T1000 (cell line): ENCODE measurements at places on chromosomes 13 and 19.
A peak's percentile ranks its signal among the peaks of the same experiment; 100 is the strongest.

DNA sequence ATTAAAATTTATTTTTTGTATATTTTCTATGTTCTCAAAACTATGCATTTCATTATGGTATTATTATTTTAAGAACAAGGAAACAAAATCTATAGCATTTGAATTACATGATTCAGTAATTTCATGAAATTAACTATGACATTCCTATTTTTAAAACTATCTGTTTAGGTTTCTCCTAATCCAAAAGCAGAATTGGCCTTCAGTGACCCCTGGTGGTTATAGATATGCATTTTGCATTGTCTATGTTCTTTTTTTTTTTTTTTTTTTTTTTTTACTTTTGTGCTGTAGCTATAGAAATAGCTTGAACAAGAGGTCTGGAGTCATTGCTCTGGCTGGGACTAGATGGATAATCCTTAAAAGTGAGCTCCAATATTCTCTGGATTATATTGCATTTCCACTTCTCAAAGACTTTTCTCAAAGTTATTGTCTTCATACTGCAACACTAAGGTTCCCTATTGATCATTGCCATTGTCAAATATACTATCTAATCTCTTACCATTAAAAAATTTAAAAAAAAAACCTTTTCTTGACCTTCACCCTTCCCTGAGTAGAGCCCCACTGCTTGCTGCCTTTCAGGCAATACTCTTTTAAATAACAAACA, 15.9 kb upstream of the DNAJC3 start:
- DNase-seq: no peak

DNA sequence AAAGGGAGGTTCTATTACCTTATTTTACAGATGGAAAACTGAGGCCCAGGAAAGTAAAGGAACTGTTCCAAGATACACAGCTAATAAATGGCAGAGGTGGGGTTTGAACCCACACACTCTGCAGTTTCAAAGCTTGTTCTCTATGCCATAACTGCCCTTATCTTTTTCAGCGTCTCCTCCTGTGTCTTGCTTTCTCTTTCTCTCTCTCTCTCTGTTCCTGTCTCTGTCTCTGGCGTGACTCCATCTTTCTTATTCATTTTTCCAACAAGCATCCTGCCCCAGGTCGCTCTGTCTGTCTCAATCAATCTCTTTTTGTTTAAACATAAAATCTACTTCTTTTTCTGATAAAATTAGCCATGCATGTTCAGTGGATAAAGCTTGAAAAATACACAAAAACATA, 3.2 kb upstream of the IFNL4 start:
- DNase-seq: no peak

- DNase-seq: no peak
These were observed 2.2 kb downstream of the NAXD start for GRCh38 chr13:110617321-110618072.

DNA sequence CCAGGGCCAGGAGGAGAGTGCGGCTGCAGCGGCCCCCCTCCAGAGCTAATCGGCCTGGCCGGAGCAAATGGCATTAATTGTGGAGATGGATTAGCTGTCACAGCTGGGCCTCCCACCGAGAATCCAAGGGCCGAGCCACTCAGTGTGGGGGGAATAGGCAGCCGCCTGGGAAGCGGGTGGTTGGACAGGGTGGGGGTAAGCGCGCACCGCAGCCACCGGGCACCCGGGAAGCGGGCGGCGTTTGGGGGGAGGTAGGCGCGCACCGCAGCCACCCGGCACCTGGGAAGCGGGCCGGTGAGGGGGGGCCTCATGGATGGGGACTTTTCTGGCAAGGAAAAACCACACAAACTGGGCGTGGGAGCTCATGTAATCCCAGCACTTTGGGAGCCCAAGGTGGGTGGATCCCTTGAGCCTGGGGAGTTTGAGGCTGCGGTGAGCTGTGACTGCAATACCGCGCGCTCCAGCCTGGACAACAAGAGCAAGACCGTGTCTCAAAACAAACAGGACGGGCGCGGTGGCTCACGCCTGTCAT, 9.7 kb downstream of the R3HDM4 start:
- DNase-seq: no peak

GRCh38 chr13:29396446-29396845, 199.0 kb downstream of the SLC7A1 start:
- DNase-seq: no peak

DNA sequence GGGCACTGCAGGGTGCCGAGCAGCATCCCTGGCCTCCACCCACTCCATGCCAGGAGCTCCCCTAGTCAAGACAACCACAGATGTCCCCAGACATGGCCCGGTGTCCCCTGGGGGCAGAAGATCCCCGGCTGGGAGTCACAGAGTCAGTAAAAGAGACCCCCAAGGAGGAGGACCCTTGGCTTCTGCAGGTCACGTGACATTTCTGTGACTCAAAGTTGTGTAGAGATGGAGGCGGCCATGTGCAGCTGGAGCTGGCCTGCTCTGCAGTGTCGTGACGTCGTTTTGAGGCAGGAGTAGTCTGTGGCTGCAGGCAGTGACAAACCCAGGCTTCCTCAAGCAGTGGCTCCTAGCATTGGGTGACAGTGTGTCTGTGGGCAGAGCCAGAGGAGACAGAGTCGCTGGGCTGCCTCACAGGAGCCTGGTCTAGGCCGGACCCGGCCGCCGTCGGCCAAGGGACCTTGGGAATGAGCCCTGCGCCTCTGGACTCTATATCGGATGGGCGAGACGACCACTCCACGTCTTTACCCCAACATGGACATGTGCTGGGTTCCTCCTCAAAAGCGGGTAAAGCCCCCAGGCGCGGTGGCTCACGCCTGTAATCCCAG, 7.7 kb upstream of the DIRAS1 start:
- DNase-seq: no peak

- peak; percentile 84 for DNase-seq
These were observed 180.5 kb downstream of the COL4A1 start for GRCh38 chr13:110126391-110126961.

DNA sequence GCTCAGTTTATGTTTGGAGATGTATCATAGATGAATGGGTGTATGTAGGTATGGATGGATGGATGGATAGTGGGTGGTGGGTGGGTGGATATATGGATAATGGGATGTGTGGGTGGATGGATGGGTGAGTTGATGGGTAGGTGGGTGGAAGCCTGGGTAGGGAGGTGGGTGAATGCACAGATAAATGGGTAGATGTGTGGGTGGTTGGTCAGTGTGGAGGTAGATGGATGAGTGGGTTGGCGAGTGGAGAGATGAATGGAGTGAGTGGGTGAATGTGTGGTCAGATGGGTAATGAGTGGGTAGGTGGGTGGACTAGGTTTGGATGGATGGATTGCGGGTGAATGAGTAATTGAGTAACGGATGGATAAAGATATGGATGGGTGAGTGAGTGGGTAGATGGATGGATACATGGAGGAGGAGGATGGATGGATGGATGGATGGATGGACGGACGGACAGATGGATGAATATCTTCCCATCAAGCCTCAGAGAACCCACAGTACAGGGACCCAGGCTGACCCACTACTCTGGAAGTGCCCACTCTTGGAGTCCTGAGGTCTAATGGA, 13.4 kb downstream of the MEIS3 start:
- DNase-seq: no peak

- no peak for DNase-seq
These were observed 39.1 kb downstream of the FAM216B start for GRCh38 chr13:42820451-42820850.

DNA sequence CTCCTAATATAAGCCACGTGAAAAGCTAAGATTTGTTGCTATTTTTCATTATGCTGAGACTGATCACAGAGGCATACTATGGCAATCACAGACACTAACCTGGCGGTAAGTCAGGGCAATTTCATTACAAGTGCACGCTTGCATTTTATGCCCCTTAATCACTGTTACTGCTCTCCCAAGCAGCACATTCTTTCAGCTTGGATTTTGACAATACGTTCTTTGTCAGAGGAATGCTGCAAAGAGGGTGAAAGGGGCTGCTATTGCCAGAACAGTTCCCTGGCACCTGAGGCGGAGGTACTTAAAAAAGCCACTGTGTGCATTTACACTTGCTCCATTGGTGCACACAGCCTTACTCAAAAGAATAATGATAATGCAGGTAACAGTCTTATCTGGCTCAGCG, 346.6 kb downstream of the RFC3 start:
- no peak for DNase-seq

DNA sequence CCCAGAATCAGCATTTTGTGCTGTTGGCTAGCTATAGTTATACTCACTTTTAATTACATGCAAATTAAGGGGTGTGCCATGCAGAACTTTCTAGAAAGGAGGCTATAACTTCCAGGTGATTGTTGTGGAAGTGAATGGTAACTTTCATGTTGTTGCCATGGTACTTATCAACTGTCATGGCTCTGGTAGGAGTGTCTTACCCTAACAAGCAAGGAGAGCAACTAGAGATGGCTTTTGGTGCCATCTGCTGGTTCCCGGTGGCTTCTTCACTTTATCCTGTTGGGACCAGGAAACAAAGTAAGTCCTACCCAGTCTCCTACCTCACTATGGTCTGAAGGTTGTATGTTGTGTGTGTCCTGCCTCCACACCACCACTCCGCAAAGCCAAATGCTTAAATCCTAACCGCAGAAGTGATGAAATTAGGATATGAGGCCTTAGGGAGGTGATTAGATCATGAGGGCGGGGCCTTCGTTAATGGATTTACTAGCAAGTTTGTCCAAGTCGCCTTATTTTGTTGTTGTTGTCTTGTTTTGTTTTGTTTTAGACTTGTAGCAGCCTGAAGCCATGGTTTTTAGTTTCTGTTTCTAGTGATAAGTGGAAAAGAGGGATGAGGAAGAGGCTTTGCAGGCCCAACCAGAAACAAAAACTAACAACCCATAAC, 22.6 kb downstream of the FBXL12 start:
- peak; percentile 49 for DNase-seq

DNA sequence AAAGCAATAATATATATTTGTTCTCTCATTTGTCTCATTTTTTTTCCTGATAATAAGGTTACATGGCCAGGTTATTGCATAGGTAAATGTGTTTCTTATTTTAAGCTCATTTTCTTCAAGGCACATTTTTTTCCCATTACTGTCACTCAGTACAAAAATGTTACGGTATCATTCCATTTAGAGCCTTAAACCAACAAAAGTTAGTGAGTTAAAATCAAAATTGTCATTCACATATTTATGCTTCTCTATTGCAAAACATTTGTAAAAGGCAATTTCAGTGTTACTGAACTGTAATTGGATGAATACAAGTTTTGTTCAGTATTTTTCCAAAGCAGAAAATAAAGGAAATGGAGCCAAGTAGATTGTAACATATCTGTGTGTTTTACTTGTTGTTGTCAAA, 117.6 kb upstream of the MAB21L1 start:
- DNase-seq: no peak
